Trophoblast cell (in vitro differentiated cells and primary cell): ENCODE measurements at places on chromosomes 4 and X.

DNA sequence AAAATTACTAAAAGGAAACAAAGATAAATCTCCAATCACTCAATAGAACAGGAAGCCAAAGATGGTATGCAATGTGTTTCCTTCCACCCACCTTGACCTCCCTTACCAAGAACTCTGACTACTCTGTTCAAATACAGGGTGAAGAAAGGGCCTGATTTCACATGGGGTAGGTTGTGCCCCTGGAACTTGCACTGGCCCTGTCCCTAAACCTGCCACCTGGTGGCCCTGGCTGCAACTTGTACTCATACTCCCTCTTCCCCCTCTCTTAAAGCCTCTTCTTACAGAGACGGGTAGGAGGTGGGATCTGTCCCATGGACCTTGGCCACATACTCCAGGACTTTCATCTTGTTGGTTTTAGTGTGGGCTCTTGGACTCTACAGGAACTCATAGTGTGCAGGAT is 17.3 kb upstream of the TMEM185A start:
- no peak for DNase-seq

- no peak for DNase-seq
Measured at GRCh38 chr4:15547392-15547791, 77.7 kb downstream of the CC2D2A start.

DNA sequence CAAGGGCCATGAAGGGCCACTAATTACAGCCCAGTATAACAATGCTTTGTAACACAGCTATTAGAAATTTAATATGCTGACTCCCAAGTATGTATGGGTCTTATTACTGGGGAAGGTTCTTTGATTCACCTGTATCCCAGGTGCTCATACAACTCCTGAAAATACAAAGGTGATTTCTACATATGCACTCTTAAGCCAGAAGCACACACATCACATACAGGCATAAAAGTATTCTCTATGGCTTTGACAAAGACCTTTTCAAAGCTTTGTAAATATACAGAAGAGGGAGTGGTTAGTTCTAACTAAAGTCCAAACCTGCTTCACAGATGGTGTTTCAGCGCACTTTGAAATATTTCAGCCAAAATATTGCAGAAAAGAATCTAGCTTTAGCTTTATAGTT is 191.5 kb downstream of the SNCA start:
- DNase-seq: no peak

GRCh38 chrX:56385336-56385735 is 153.2 kb downstream of the KLF8 start:
- DNase-seq: no peak

DNA sequence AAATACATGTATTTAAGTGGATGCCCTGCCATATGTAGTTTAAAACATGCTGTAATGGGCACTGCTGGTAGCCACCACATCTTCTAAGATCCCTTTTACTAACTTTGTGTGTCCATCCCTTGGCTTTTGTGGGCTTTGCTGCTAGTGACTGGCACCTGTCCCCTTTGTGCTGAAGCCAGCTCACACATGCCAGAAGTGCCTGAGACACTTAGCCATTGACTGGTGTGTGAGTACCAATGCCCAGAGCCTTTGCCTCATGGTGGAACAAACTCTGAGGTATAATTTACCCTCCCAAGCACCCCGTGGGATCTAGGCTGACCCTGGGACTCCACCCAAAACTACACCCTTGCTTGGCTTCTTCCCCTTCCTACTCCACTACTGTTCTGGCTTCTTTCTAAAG is 33.0 kb downstream of the ARHGAP6 start:
- no peak for DNase-seq

DNA sequence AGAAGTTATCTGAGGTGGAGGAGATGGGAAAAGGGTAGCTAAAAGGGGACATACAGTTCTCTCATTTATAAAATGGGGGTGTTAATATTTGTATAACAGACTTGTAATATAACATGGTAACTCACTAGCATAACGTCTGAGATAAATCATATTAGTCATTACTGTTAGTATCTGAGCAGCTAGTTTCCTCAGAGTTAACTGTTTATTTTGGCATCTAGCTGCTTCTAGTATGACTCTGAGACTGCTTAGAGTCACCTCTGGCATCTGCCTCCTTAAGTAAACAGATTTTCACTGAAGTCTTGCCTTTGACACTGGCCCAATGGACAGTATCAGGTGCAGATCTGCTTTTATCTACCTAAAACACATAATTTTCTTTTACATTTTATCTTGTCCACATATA is 58.1 kb downstream of the SLC30A9 start:
- DNase-seq: no peak

DNA sequence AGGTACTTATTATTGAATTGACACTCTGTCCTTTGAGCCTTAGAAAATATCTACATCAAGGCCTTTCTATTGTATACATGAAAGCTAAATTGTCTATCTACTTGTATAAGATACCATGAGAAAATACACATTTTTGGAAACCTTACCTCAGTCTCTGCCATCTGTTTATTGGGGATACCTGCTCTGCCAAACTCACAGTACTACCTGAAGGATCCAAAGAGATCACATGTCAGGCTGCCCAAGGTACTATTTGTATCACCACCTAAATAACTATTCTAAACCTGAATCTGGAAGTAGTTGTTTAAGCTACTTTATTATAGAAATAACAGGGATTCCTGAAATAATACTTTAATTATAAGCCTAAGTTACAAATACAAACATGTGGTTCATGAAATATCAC is 126.2 kb downstream of the PALLD start:
- no peak for DNase-seq

GRCh38 chr4:106746451-106746850 is 289.7 kb downstream of the DKK2 start:
- DNase-seq: no peak

GRCh38 chrX:13001097-13001496 is 26.2 kb downstream of the TMSB4X start:
- DNase-seq: peak; percentile 64

DNA sequence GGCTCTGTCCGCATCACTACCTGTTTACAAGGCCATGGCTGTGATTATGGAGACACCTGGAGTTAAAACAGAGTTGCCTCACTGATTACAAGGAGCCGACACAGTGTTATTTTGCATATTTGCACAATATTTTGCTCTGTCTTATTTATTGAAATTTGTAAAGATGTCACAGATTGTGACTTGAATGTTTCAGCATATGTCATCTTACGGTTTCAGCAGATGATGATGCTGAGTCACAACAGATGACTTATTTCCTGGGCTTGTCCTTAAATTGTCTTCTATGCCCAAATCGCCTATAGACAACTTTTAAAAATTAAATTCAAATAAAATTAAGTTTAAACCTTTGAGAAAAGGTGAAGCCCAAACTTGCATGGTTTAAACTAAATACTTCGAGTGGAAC is 87.1 kb upstream of the INPP4B start:
- DNase-seq: no peak

DNA sequence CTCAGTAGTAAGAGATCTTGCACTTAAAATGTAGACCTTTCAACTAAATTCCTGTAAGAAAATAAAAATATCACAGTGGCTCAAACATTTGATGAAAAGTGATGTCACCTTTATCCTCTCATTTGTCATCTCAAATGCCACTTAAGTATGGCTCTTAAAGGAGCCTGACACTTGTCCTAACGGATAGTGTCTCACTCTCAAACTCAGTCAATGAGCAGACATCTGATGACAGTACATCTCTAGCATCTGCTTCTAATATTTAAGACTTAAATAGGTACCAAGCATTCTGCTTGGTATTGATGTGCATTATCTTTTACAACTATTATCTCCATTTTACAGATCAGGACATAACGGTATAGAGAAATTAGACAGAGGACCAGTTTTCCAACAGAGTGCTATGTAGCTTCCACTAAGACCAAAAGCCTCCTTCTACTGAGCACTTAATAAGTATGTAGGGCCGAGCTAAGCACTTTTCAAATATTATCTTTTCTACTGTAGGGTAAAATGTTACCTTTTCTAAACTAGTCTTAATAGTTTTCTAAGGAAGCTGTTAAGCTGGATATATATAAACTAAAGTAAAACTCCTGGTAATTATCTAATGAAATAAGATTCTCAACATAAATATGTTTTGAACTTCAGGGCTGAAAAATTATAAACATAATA is 110.2 kb downstream of the PDE5A start:
- DNase-seq: no peak

GRCh38 chrX:3216581-3217180 is 129.8 kb downstream of the MXRA5 start:
- no peak for DNase-seq

- no peak for DNase-seq
Measured at GRCh38 chr4:54332542-54332941, 103.4 kb downstream of the PDGFRA start.

DNA sequence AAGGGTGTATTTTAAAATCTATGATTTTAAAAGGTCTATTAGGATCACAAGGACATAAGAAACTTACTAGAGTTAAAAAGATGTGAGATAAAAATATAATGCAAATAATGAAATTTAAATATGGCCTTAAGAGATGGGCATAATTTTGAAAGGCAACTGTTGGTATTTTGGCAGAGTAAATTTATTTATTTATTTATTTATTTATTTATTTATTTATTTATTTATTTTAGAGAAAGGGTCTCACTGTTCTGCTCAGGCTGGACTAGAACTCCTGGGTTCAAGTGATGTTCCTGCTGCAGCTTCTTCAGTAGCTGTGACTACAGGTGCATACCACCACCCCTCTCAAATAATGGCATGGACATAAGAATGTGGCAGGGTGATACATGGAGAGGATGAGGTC is 932.1 kb upstream of the LCORL start:
- no peak for DNase-seq

GRCh38 chr4:95124906-95125504 is 367.2 kb downstream of the BMPR1B start:
- DNase-seq: peak; percentile 46

DNA sequence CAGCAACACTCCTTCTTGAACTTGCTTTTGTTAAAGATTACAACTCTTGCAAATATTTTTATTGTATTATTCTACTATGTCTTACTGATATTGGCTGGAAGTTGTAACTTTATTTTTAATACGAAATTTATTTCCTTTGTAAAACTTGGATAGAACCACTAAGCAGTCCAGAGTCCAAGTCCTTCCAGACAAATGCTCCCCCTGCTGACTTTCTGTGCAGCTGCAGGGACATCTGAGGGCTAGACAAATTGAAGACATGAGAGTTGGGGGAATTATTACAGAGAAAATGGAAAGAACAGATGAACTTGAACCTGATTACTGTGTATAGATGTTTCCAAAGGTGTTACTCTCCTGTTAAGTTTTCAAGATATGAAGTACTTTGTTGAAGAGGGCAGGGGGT is 238.8 kb downstream of the GRIA3 start:
- no peak for DNase-seq

- DNase-seq: no peak
Measured at GRCh38 chrX:110804446-110804845, 8.8 kb upstream of the CHRDL1 start.

DNA sequence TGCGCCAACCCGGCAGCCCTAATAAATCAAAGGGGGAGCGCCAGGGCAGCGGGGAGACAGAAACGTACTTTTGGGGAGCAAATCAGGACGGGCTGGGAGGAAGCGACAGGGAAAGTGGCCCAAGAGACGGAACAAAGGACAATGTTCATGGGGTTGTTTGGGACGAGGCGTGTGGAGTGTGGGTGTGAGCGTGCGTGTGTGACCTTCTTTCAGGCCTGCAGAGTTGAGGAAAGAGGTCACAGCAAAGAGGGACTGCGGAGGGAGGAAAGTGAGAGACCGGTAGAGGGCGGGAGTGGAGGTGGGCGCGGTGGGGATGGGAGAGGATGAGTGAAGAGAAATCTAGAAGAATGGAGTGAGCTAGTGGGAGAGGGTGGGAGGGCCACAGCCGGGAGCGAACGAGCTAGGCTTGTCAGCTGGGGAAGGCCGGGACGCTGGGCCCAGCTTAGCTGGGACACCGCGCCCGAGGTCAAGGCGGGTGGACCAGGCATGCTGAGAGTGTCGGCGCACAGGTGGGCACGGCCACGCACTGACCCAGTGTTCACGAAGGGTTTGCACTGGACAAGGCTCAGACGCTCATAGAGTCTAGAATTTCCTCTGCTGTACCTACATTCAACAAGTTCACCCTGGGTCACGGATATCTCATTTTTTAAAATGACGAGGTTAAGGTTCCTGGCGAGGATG is 14.7 kb upstream of the PITX2 start:
- DNase-seq: no peak

DNA sequence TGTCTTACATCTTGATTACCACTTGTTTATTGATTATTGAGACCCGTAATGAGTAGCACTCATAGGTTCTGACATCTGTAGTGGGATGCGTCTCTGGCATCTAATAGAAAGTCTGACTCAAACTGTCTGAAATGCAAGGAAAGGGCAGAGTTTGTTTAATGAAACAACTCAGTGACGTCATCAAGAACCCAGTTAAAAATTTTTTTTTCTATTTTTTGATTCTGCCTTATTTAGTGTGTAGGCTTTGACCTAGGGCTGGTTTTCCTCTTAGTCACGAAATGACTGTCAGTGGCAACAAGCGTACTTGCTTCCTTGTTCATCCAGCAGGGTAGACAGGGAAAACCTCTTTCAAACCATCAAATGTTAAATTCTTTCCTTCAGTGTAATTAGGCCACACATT is 3.1 kb upstream of the CDKL5 start:
- no peak for DNase-seq

DNA sequence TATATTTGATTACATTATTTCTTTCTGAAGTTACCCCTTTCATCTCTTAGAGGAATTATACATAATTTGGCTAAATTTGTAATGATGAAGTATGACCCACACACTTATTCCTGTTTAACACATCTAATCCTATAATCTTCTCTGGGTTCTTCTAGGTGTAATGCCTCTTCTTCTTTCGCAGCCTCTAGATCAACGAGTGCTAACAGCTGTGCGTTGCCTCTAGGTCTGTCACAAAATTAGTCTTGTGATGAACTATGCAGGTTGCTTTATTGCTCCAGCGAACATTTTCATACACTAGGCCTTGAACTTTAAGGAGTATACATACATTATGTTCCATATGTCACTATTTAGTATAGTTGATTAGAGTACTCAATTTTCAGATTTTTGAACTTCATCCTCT is 89.9 kb downstream of the TTC29 start:
- DNase-seq: no peak

GRCh38 chr4:123747016-123747415 is 350.4 kb downstream of the SPRY1 start:
- peak; percentile 41 for DNase-seq

- peak; percentile 7 for DNase-seq
Measured at GRCh38 chr4:182306792-182307507, 63.7 kb downstream of the TENM3 start.

- no peak for DNase-seq
Measured at GRCh38 chrX:148885203-148885602, 384.8 kb downstream of the AFF2 start.

DNA sequence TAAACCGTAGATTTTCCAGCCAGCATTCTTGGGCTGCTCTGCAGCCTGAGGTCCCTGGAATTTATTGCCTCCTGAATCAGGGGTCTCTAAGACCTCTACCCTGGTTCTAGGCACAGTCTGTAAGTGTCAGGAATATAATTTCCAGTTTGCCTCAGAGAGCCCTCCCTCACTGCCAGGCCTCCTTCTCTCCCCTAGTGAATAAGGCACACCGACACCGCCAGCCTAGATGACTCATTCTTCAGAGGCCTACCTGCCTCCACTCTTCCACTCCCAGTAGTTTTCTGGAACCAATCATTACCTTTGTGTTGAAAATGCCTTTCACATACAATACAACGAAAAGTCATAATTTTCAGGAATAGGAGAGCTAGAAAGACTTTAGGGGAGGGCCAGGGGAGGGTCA is 50.3 kb upstream of the ARHGEF9 start:
- DNase-seq: no peak
